CD4-positive, alpha-beta T cell treated with Interleukin-21 for 1 hour (primary cell): ENCODE measurements at places on chromosomes 1 and 21.
A peak's percentile ranks its signal among the peaks of the same experiment; 100 is the strongest.

DNA sequence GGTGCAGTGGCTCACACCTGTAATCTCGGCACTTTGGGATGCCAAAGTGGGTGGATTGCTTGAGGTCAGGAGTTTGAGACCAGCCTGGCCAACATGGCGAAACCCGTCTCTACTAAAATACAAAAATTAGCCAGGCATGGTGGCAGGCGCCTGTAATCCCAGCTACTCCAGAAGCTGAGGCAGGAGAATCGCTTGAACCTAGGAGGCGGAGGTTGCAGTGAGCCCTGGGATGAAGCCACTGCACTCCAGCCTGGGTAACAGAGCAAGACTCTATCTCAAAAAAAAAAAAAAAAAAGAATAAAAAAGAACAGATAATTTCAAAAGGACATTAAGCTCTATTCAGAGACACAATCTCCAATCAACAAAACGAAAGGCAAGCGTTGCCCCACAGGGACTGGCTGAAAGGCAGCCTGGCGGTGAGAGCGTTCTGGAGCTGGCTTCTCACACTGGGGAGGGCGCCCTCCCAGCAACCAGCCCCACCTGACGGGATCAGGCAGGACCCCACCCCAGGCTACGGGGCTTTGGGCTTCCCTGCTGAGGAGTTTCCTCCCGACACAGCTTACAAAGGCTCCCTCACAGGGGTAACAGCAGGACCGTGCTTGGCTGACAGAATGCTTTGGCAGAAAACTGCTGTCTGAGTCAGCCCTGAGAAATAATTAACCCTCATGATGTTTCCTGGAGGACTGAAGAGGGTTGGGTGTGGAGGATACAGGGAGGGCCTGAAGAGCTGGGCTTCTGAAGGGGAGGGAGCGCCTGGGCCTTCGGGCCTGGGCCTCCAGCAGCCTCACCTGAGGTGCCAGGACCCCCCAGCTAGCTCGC is 31.1 kb upstream of the SRP9 start:
- no peak for DNase-seq

DNA sequence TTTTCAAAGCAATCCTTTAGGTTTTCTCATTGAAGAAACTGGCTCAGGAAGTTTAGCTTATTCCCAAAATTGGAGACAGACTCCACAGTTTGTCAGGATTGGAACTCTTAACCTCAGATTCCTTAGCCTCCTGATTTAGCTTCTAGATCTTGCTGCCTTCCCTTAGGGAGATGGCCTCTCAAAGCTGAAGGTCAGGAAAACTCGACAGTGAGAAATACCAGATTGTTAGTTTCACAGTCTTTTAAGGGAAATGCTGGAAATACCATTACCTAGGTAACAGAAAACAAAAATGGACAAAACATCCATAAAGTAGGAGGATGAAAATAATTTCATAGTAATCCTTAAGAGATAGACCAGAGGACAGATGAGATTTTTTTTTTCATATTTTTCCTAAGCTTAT is 7.8 kb downstream of the RASAL2 start:
- no peak for DNase-seq

- no peak for DNase-seq
These were observed 14.2 kb upstream of the ARHGEF16 start for GRCh38 chr1:3440300-3440681.

DNA sequence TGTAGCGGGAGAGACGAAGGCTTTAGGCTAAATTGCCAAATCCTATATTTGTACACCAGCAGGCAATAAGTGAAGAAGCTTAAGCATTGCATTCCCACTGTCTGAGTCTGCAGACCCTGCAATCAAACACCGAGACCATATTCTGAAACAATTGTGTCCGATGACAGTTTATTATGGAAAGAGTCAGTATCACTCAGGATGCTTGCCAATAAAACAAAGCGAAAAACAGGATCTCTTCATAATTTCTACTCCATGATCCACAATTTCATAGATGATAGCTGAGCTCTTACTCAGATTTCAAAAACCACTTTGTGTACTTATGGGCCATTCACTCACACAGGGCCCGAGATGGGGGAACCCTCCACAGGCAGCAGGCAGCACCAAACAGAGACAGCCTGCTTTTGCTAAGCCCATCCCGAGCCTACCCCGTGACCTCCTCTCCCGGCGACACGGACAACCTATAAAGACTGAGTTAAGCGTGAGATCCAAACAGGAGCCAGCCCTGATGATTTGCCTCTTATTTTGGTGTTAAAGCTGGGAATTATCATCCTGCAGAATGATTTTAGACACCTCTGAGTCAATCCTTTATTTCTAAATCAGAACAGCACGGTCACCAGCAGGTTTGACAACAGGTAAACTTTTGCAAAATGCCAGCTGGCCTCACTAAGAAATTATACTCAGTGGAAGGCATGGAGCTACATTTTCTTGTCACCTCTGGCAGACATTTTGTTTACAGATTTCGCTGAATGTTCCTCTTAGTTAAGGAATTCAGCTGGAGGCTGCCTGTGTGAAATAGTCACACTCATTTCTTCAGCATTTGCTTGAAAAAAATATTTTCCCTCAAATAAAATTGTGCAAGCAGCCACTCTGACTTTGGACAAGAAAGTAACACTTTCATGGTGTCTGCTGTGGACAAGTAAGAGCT is 212.4 kb downstream of the GPATCH2 start:
- DNase-seq: no peak

GRCh38 chr1:185151215-185151614 is 5.5 kb downstream of the TRMT1L start:
- no peak for DNase-seq

- DNase-seq: no peak
These were observed 14.5 kb downstream of the ZNF697 start for GRCh38 chr1:119633575-119633974.

DNA sequence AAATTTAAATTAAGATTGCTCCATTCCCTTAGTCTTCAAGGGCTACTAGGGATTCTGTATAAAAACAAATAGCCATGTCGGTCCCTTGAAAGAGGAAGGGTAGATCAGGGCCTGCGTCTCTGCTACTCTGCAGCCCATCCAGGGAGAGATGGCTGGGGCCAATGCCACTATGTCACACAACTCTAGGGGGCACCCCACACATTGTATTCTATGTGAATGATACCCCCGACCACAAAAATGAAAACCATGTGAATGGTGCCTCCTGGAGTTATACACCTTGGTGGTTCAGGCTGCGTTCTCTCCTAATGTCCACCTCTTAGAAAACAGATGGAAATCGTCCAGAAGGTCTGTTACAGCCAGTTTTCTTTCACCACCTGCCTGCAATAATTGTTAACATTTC is 18.0 kb downstream of the PIK3C2B start:
- DNase-seq: no peak

GRCh38 chr1:236869911-236870310 is 74.8 kb downstream of the MTR start:
- no peak for DNase-seq

DNA sequence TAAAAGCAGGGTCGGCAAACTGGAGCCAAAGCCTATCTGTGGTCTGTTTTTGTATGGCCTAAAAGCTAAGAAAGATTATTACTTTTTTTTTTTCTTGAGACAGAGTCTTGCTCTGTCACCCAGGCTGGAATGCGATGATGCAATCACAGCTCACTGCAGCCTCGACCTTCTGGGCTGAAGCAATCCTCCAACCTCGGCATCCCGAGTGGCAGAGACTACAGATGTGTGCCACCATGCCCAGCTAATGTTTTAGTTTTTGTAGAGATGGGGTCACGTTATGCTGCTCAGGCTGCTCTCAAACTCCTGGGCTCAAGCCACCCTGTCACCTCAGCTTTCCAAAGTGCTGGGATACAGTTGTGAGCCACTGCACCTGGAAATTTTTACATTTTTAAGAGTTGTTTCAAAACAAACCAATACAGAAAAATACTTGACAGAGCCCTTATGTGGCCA is 6.5 kb upstream of the GLRX2 start:
- no peak for DNase-seq

- DNase-seq: no peak
These were observed 171.4 kb downstream of the TGFB2 start for GRCh38 chr1:218516526-218516925.

GRCh38 chr1:66648901-66649595 is 103.2 kb upstream of the DYNLT5 start:
- no peak for DNase-seq

- DNase-seq: no peak
These were observed 19.0 kb upstream of the RNF11 start for GRCh38 chr1:51217101-51217500.

- no peak for DNase-seq
These were observed 249.1 kb downstream of the CACNA1E start for GRCh38 chr1:181732218-181732990.

DNA sequence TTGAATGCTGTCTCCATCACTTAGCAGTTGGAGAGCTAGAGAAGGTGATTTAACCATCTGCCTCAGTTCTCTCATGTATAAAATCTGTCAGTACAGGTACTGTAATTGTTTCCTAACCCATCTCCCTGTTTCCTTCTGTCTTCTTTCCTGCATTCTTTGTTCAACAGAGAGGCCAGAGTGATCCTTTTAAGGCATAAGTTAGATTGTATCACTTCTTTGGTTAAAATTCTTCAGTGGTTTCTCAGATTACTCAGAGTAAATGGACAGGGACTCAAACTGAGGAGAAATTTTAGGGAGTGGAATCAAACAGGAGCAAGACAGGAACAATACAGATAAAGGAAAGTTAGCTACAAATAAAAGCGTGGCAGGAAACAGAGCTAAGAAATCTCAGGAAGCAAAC is 45.2 kb upstream of the SSX2IP start:
- no peak for DNase-seq

DNA sequence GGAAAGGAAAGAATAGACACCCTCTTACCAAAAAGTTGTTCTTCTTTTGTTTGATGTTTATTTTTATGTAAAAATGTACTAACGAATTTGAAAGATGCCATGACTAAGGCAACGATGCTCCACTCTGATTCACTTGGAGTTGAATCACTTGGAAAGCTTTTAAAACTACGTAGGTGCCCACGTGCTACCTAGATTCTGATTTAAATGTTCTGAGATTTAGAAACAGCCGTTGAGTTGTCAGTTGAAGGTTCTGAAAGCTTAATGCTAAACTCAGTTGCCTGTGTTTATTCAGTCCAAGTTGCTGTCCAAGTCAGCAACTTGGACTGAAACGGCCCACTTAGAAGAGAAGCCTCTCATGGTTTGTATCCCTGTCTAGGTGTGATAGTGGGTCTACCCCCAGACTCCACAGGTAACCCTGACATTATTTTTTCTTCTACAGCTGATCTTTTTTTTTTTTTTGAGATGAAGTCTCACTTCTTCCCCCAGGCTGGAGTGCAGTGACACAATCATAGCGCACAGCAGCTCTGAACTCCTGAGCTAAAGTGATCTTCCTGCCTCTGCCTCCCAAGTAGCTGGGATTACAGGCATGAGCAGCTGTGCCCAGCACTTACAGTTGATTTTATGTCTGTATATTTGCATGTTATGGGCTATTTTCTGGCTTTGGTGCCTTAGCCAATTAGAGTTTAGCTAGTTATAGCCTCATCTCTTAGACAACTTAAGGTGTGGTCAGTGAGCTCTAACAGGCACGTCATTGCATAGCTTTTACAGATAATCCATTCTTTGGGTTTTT is 1.4 kb upstream of the VAMP4 start:
- DNase-seq: peak; percentile 8

- no peak for DNase-seq
These were observed 566.9 kb upstream of the ZRANB2 start for GRCh38 chr1:71647513-71648300.

GRCh38 chr21:15423676-15424445 is 305.9 kb upstream of the USP25 start:
- no peak for DNase-seq

- DNase-seq: no peak
These were observed 48.7 kb upstream of the ZC3H11B start for GRCh38 chr1:219661464-219662092.

DNA sequence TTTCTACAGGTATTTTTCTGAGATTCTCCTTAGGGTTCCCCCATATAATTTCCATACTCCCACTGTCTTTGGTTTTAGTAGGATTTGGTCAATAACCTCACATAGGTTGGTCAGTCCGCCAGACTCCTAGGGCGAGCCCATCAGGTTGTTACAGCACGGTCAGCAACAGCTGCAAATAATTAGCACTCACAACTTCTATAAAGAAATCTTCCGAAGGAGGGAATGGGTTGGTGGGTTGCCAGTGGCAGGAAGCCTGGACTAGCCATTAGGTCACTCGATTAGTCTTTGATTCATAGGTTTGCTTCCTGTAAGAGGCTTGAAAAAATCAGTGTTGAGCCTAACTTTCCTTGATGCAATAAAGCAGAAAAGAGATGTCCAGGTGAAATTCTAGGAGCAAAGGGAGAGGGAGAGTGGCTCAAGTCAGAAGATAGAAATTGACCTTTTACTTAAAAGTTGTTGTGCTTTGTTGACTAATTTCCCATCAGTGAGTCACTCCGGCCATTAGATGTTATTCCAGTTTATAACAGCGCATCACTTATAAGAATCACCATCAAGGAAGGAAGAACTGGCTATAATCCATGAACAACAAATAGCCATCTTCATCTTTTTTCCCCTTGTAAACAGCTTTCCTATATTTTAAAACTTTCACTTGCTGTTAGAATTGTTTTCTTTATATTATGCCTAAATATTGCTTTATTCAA is 88.3 kb downstream of the TPR start:
- DNase-seq: no peak

DNA sequence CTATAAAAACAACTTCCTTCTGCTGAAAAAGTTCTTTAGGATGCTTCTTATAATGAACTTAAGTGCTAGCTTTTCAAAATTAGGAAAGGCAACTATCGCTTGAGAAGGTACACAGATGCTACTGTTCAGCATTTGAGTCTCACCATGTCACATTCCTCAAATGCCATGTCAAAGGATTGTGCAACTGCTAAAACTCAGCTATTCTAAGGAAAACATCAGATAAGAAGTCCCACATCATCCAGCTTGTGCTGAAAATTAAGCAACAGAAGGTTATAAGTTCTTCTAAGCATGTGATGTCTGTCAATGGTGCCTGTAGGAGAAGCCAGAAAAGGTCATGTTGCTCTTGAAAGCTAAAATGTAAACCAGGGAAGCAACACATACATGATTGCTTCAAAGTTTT is 36.5 kb downstream of the MCOLN2 start:
- DNase-seq: no peak

GRCh38 chr1:246281639-246282038 is 225.4 kb downstream of the SMYD3 start:
- no peak for DNase-seq

DNA sequence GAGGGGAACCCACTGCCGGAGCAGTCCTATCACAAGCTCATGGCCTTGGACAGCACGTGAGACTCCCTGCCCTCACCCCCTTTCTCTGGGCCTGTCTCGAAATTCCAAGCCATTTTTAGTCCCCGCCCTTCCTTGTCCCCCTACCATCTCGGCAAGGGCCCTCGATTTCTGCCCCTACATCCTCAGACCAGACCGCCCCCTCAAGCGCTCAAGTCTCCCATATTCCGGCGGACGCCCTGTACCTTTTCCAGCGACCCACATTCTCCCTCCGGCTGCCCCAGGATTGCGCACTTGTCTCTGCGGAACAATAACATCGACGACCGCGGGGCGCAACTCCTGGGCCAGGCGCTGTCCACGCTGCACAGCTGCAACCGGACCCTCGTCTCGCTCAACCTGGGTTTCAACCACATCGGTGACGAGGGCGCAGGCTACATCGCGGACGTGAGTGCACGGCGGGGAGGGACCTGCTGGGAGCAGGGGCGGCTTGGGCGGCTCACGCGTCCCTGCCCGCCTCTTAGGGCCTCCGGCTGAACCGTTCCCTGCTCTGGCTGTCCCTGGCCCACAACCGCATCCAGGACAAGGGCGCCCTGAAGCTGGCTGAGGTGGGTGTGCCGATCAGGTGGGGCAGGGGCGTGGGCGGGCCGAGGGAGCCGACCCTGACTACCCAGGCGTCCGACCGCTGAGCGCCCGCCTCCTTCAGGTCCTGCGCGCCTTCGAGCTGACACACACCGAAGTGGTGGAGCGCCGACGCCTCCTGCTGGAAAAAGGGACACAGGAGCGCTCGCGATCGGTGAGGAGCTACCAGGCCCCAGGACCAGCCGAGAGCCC is 7.0 kb downstream of the LRRC71 start:
- peak; percentile 58 for DNase-seq
